ENCODE measurements at places on chromosomes 13 and 19.

DNA sequence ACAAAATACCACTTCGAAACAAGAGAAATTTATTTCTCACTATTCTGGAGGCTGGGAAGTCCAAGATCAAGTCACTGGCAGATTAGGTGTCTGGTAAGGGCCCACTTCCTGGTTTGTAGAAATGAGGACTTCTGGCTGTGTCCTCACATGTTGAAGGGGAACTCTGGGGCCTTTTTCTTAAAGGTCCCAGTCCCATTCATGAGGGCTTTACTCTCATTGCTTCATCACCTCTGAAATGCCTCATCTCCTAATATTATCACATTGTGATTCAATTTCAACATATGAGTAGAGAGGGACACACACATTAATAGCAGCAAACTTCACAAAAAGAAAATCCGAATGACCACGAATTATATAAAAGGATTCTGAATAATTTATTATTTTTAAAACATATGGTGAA is 21.6 kb upstream of the SIGLEC14 start:
- DNase-seq = no peak

GRCh38 chr13:110949628-110950027 is 34.8 kb upstream of the ANKRD10 start:
- no peak for DNase-seq

GRCh38 chr13:46031581-46032263 is 20.8 kb downstream of the ZC3H13 start:
- DNase-seq = no peak

DNA sequence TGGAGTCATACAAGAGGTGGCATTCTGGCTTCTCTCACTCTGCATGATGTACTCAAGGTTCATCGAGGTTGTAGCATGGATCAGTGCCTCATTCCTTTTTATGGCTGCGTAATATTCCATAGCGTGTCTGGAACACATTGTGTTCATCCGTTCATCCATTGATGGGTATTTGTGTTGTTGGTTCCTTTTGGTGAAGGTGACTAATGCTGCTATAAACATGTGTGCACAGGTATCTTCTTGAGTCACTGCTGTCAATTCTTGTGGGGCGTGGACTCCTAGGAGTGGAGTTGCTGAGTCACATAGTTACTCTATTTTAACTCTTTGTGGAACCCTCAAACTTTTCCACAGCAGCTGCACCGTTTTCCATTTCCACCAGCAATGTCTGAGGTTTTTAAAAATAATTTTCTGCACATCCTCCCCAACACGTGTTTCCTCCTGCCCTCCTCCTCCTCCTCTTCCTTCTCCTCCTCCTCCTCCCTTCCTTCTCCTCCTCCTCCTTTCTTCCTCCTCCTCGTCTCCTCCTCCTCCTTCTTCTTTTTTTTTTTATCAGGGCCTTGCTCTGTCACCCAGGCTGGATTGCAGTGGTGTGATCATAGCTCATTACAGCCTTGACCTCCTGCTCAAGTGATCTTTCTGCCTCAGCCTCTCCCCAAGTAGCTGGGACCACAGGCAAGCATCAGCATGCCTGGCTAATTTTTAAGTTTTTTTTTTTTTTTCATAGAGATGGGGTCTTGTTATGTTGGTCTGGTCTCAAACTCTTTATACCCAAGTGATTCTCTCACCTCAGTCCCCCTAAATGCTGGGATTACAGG is 2.0 kb upstream of the TMEM221 start:
- DNase-seq = no peak

DNA sequence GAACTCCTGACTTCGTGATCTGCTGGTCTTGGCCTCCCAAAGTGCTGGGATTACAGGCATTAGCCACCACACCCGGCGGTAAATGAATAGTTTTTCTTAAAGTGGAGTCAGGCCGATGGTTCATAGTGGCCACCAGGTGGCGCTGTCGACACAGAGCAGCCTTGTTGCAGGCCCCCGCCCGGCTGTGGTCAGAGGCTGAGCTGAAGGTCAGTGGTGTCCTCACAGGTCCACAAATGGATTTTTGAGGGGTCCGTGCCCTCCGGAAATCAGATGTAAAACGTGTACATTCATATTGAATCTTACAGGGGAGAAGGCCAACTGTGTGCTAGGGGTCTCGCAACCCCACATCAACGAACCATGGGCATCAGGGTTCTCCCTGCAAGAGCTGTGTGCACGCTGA is 13.4 kb upstream of the WDR18 start:
- no peak for DNase-seq

GRCh38 chr13:46507981-46508380 is 45.0 kb upstream of the LRCH1 start:
- peak; percentile 27 for DNase-seq

- DNase-seq = no peak
Measured at GRCh38 chr13:111265701-111266035, 54.8 kb upstream of the TEX29 start.

GRCh38 chr13:51000061-51000460 is 90.5 kb downstream of the RNASEH2B start:
- DNase-seq = no peak

- peak; percentile 53 for DNase-seq
Measured at GRCh38 chr13:30364133-30364532, 56.8 kb upstream of the KATNAL1 start.
